Activated naive CD4-positive, alpha-beta T cell treated with anti-CD3 and anti-CD28 coated beads for 36 hours (primary cell): ENCODE measurements at places on chromosomes 2 and 18. TPM values are rescaled to one million over a fixed set of nuclear protein-coding genes. Genes with fewer than 3 reads are reported as not detected.

- DNase-seq = no peak
Observed at GRCh38 chr2:170206805-170207407, 29.0 kb downstream of the MYO3B start.

DNA sequence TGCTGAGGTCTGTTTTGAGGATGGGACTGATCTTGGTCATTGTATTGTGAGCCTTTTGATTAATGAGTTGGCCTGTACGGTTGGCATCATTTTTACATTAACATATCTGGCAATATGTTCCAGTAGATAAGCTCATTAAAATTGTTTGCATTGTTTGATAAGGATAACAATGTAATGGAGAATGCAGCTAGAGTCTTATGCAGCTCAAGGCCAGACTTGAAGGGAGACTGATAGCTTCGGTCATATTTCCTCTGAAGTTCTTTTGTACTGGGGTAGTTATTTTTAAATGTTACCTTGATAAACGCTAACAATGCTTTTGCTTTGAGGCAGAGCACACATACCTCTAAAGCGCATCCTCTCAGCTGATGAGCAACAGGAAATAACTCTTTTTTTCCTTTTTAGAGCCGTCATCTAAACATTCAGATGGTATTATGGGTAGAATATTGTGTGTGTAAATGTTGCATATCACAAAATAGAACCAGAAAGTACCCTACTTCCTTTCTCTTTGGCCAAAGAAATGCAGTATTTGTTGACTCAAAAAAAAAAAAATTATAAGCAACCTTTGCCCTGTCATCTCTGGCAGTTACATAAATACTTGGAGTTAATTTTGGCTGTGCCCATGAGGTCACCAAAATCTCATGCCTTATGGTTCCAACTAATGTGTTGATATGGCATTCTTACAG is 1.3 kb downstream of the MAPRE2 start:
- DNase-seq = peak; percentile 20

DNA sequence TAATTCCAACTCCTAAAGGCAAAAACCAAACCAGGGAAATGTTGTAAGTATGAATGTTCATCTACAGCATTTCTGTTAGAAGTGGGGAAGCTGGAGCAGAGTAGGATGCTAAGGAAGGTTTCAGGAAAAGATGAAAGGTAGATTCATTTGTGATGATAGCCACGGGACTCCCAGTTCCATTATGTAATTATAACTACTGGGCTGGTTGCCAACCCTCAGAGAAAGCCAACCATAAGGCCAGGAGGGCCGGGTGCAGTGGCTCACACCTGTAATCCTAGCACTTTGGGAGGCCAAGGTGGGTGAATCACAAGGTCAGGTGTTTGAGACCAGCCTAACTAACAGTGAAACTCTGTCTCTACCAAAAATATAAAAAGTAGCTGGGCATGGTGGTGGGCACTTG is 288.9 kb upstream of the ETAA1 start:
- DNase-seq = no peak

- no peak for DNase-seq
Observed at GRCh38 chr2:95380280-95380679, 22.2 kb upstream of the FAHD2A start.

Gene MC2R
- total RNA-seq = not detected

Gene TRIM43
- not detected for total RNA-seq

Gene GAD1
- total RNA-seq = 0.86 TPM

Gene SERPINB11
- total RNA-seq = not detected
